ENCODE measurements at places on chromosomes 16 and 17.

DNA sequence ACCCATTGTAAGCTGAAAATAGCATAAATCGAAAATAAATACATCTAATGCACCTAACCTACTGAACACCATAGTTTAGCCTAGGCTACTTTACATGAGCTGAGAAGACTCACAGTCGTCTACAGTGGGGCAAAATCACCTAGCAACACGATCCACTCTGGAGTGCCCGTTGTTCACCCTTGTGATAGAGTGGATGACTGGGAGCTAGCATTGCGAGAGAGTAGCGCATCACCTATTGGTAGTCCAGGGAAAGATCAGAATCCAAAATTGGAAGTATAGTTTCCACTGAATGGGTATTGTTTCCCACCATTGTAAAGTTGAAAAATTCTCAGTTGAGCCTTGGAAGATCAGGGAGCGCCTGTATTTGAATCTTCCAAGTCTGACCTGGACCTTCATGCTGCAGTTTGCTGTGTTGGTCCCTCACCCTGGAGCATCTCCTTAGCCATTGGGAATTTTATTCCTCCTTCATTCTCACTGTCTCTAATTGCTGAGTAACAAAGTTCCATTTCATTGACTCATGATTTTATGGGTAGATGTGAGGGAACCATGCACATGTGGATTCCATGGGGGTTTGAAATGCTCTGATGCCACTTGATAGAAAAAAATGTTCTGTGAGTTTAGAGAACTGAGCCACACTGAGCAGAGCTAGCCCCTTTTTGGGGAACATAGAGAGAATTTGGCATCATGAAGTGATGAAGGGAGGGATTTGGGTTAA, 19.6 kb downstream of the AKAP1 start:
- peaks cover 11% of the 10 kb centered on the region for H3K4me1 ChIP-seq
- no peak for DNase-seq
- H3K4me3 ChIP-seq: no peak overlapping the region
- no peaks in the 10 kb centered on the region for H3K27me3 ChIP-seq
- H3K27ac ChIP-seq: no peak overlapping the region

DNA sequence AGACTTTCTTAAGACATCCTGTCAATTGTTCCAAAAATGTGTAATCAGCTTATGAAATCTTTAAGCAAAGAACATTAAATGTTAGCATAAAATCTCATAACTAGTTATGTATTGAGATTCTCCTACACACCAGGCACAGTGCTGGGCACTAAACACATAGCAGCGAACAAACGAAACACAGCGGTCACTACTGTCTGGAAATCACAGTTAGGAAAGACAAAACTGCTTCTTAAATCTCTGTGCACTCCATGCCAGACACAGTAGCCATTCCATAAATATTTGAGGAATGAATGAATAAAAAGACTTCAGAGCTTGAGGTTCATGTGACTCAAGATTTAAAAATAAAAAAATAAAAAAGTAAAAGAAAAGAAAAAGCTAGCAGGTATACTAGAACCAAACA, 20.1 kb downstream of the TOX3 start:
- H3K27ac ChIP-seq: no peak overlapping the region
- peaks cover 3% of the 10 kb centered on the region for H3K27me3 ChIP-seq
- no peak for DNase-seq
- no peak overlapping the region for H3K4me3 ChIP-seq
- H3K36me3 ChIP-seq: no peaks in the 10 kb centered on the region

GRCh38 chr17:68424861-68425260, 32.4 kb downstream of the WIPI1 start:
- no peak overlapping the region for H3K4me3 ChIP-seq
- no peaks in the 10 kb centered on the region for H3K4me1 ChIP-seq
- no peaks in the 10 kb centered on the region for H3K27me3 ChIP-seq
- peaks cover 7% of the 10 kb centered on the region for H3K36me3 ChIP-seq

DNA sequence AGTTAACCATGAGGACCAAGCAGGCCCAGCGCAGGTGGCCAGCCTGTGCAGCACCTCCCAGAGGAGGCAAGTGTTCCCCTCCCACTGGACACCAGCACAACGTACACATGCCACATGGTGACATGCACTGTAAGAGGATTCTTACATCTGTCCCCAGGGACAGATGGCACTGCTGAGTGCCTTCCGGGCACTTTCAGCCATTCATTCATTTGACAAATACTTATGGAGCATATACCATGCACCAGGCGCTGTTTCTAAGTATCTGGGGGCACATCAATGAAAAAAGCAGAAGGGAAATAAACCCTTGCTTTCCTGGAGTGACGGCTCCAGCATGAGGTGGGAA, 79.6 kb downstream of the GAS7 start:
- no peak overlapping the region for H3K4me3 ChIP-seq
- DNase-seq: no peak

- no peak overlapping the region for H3K27ac ChIP-seq
- H3K36me3 ChIP-seq: peaks cover 38% of the 10 kb centered on the region
- no peaks in the 10 kb centered on the region for H3K4me1 ChIP-seq
- no peaks in the 10 kb centered on the region for H3K27me3 ChIP-seq
- H3K4me3 ChIP-seq: no peak overlapping the region
Measured at GRCh38 chr17:41888332-41888965, 23.2 kb upstream of the KLHL11 start.

GRCh38 chr16:8722025-8722348, 47.6 kb downstream of the ABAT start:
- no peak overlapping the region for H3K27ac ChIP-seq
- peaks cover 3% of the 10 kb centered on the region for H3K36me3 ChIP-seq
- H3K4me1 ChIP-seq: no peaks in the 10 kb centered on the region
- H3K4me3 ChIP-seq: no peak overlapping the region
- no peaks in the 10 kb centered on the region for H3K27me3 ChIP-seq
- DNase-seq: no peak

GRCh38 chr16:69598045-69598444, 32.3 kb downstream of the NFAT5 start:
- DNase-seq: no peak
- H3K4me3 ChIP-seq: no peak overlapping the region
- peaks cover 47% of the 10 kb centered on the region for H3K4me1 ChIP-seq
- H3K36me3 ChIP-seq: peaks cover 15% of the 10 kb centered on the region

DNA sequence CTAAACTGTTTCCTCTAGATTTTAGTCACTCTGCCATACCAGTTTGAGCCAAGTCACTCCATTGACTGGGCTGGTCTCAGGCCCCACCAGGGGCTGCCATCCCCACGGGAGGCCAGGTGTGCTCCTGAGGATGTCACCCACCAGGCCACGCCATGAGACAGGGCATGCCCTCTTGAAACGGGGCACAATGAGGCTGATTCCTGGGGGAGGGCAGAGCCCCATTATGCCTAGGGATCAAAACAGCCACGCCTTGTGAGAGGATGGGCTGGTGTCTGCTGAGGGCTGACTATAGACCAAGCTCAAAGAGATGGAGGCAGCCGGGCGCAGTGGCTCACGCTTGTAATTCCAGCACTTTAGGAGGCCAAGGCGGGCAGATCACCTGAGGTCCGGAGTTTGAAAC, 21.5 kb downstream of the GINS2 start:
- no peak overlapping the region for H3K27ac ChIP-seq
- DNase-seq: no peak
- no peak overlapping the region for H3K4me3 ChIP-seq
- no peaks in the 10 kb centered on the region for H3K4me1 ChIP-seq

DNA sequence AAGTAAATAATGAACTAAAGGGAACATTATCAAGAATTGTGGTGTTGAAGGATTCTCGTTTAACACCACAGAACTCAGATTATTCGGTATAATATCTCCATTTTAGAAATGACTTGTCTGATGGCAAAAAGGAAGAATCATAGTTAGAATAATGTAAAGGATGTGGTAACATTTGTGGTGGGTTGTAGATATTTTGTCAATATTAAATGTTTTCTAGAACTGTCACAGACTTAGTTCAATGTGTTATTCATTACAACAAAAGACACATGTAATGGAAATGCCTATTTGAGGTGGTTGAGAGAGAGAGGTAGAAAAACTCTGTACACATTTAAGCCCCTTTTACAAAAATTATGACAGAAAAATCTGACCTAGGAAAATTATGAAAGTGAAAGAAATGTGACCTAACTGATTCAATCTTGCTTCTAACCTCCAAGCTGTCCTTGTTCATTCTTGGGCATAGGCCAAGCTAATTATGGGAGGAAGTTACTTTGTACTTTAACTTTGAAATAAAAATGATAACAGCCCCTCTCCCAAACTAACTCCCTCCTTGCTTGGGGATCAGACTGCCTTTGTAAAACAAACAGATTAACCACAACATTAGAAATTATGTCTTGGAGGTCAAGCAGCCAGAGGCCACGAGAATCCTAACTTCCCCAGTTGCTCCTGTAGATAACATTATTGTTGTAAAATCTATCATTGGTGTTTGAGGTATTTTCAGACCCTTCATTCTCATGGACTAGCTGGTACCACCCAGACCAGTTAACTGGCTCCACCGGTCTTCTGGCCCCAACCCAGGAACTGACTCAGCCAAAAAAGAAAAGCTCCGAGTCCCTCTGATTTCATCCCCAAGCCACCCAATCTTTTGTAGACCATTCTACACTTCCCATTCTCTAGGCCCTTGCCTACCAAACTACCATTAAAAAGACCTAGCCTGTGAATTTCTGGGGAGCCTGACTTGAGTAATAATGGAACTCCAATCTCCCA, 1287.8 kb upstream of the CDH8 start:
- no peaks in the 10 kb centered on the region for H3K4me1 ChIP-seq
- H3K4me3 ChIP-seq: no peak overlapping the region
- no peak overlapping the region for H3K27ac ChIP-seq
- no peaks in the 10 kb centered on the region for H3K36me3 ChIP-seq
- H3K27me3 ChIP-seq: no peaks in the 10 kb centered on the region
- DNase-seq: no peak

GRCh38 chr16:87802670-87803069, 36.9 kb upstream of the KLHDC4 start:
- H3K4me3 ChIP-seq: no peak overlapping the region
- no peak overlapping the region for H3K27ac ChIP-seq
- peaks cover 18% of the 10 kb centered on the region for H3K4me1 ChIP-seq
- no peaks in the 10 kb centered on the region for H3K27me3 ChIP-seq

GRCh38 chr16:22928882-22929435, 115.0 kb downstream of the HS3ST2 start:
- peaks cover 21% of the 10 kb centered on the region for H3K27me3 ChIP-seq
- no peak overlapping the region for H3K27ac ChIP-seq
- no peak for DNase-seq
- no peaks in the 10 kb centered on the region for H3K36me3 ChIP-seq

DNA sequence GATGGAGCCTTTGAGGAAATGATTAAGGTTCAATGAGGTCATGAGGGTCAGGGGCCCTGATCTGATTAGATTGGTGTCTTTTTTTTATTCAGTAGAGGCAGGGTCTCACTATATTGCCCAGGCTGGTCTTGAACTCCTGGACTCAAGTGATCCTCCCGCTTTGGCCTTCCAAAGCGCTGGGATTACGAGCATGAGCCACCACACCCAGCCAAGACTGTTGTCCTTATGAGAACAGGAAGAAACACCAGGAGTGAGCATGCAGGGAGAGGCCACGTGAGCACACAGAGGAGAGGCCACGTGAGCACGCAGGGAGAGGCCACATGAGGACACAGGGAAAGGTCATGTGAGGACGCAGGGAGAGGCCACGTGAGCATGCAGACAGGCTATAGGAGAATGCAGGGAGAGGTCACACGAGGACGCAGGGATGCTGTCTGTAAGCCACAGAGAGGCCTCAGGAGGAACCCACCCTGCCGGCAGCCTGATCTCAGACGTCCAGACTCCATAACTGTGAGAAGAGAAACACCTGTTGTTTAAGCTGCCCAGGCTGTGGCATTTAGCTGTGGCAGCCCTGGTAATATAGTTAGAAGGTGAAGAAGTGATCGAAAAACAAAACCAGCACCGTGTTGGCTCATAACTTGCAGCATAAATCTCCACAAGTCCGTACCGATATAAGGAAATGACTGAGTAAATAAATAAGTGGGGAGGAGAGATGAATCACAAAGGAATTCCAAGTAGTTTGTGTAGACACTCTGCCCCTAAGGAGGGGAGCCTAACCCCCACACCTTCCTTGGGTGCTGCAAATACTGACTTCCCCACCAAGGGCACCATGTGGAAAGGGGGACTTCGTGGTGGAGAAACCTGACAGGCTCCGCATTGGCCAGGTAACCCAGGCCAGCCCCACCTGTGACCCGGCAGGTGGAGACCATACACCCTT, 14.6 kb upstream of the CSNK1D start:
- peak overlapping the region; percentile 66 for H3K27ac ChIP-seq
- DNase-seq: no peak
- H3K27me3 ChIP-seq: no peaks in the 10 kb centered on the region
- H3K4me1 ChIP-seq: peaks cover 52% of the 10 kb centered on the region

GRCh38 chr17:56697190-56697589, 103.7 kb downstream of the NOG start:
- H3K4me1 ChIP-seq: peaks cover 1% of the 10 kb centered on the region
- no peaks in the 10 kb centered on the region for H3K36me3 ChIP-seq
- peaks cover 3% of the 10 kb centered on the region for H3K27me3 ChIP-seq
- no peak for DNase-seq
- no peak overlapping the region for H3K4me3 ChIP-seq

DNA sequence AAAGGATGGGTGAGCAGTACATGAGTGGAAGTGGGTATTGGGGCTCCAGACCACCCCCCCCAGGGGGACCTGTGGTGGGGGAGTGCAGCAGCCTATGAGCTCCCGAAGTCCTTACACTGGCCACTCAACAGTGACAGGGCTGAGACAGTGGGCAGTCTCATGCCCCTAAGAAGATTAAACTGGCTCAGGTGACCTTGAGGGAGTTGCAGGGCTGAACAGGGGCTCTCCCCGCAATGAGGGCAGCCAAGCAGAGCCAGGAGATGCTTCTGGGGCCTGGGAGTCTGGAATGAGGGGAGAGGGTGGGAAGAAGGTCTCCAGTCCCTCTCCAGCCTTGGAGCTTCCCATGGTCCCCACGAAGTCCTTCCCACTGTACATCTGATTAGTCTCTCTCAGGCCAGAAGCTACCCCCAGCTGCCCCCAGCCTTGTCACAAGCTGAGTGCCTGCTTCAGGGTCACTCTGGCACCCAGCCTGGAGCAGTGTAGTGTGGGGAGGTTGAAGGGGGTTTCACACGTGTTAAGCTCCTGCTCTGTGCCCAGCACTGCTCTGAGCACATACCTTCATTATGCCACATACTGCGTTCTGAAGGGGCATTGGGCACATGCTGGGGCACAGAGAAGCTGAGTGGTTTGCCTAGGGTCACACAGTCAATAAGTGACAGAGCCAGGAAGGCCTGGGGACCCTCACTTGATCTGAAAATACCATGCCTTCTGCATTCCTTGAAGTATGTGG, 1.0 kb upstream of the CDH16 start:
- H3K27me3 ChIP-seq: peaks cover 23% of the 10 kb centered on the region
- no peaks in the 10 kb centered on the region for H3K36me3 ChIP-seq
- H3K4me3 ChIP-seq: no peak overlapping the region
- no peak for DNase-seq
- H3K4me1 ChIP-seq: no peaks in the 10 kb centered on the region

- no peaks in the 10 kb centered on the region for H3K27me3 ChIP-seq
- H3K4me3 ChIP-seq: no peak overlapping the region
- H3K4me1 ChIP-seq: no peaks in the 10 kb centered on the region
Measured at GRCh38 chr17:28096756-28097155, 54.3 kb downstream of the NLK start.

GRCh38 chr16:23026784-23027362, 122.4 kb downstream of the USP31 start:
- no peak overlapping the region for H3K27ac ChIP-seq
- H3K27me3 ChIP-seq: peaks cover 16% of the 10 kb centered on the region
- H3K36me3 ChIP-seq: no peaks in the 10 kb centered on the region
- DNase-seq: peak; percentile 16

- no peaks in the 10 kb centered on the region for H3K36me3 ChIP-seq
- no peak overlapping the region for H3K4me3 ChIP-seq
- peak; percentile 44 for DNase-seq
- H3K27me3 ChIP-seq: no peaks in the 10 kb centered on the region
Measured at GRCh38 chr16:11190588-11191560, 65.1 kb downstream of the SOCS1 start.

- no peak overlapping the region for H3K27ac ChIP-seq
- H3K27me3 ChIP-seq: peaks cover under 1% of the 10 kb centered on the region
- no peak overlapping the region for H3K4me3 ChIP-seq
- no peaks in the 10 kb centered on the region for H3K36me3 ChIP-seq
- H3K4me1 ChIP-seq: no peaks in the 10 kb centered on the region
- DNase-seq: peak; percentile 40
Measured at GRCh38 chr16:86252596-86252995, 257.7 kb upstream of the FOXF1 start.
